Chondrocyte (in vitro differentiated cells): ENCODE measurements at places on chromosomes 12 and 14.

- DNase-seq = no peak
Measured at GRCh38 chr14:54814076-54814475, 88.5 kb downstream of the GCH1 start.

DNA sequence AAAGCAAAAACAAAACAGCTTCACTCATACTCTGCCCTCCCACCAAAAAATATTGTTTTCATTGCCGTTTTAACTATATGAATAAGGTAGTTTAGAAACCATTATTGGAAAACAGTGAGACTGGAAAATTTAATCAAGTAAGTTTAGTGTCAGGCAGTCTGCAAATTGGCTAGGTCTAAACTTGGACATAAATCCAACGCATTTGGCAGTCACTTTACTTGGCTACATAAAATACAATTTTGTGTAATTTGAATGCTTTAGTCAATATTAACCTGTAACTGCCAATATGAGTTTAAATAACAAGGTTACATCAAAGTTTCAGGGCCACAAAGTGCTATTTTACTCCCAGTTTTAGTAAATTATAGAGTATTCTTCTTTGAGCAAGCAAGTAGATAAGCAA lies 202.3 kb upstream of the SLC38A2 start:
- no peak for DNase-seq

- no peak for DNase-seq
Measured at GRCh38 chr12:25526778-25527177, 26.3 kb downstream of the LMNTD1 start.

- no peak for DNase-seq
Measured at GRCh38 chr14:74620923-74621322, 8.9 kb upstream of the LTBP2 start.

DNA sequence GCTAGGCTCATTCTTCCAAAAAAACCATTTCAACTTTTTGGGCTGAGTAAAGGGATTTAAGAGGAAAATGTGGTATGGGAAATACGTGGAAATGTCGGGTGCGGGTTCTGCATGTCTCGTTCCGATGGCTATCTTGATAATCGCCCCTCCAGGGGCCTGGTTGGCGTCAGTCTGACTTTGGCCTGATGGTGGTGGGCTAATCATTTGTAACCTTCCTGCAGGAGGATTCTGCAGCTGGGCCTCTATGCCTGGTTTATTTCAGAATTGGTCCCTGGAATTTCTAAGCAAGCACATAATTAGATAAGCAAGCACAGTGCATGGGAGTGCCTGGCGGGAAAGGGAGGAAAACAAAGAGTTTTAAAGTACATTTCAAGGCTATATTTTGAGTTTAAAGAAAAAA lies 14.8 kb upstream of the SLC4A8 start:
- no peak for DNase-seq

- no peak for DNase-seq
Measured at GRCh38 chr14:86050072-86050683, 520.2 kb downstream of the FLRT2 start.

DNA sequence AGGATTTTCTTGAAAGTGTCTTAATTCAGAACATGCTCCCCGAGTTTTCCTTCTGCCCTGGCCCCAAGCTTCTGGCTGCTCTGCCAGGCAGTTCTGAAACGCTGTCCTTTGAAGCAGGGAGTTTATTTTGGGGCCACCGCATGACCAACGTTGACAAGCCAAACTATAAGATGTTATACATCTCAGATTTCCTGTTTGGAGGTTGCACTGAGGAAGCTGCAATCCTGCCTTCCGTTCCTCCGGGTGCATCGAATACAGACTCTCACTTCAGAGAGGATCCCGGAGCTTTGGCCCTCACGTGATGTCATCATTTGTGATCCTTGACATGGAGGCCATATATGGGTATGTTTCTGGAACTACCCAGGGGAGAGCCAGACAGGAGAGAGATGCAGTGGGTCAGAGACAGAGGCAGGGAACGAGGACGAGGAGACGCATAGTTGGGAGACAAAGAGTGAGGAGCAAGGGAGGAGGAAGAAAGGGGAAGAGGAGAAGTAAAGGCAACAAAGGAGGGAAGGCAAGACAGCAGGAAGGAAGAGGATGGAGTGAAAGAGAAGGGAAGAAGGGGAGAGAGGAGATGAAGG lies at the start of gene ASB2:
TSS of gene ASB2 (minus strand) at position 94 of the 581 bp plus-strand sequence. CDS start 12,031 bp downstream, outside the sequence.
- DNase-seq = no peak

DNA sequence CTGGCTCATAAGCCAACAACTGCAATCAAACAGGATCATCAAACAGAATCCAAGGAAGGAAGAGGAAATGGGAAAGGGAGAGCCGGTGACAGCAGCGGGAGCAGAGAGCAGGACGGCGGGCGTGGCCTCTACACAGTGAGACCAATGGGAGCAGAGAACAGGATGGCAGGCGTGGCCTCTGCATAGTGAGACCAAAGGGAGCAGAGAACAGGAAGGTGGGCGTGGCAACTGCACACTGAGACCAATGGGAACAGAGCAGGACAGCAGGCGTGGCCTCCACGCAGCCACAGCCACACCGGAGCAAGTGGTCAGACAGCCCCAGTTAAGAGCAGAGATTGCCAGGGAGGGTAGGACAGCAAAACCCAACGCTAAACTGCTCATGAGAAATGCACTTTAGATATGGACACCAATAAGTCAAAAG lies 16.4 kb downstream of the LRCOL1 start:
- DNase-seq = peak; percentile 96

DNA sequence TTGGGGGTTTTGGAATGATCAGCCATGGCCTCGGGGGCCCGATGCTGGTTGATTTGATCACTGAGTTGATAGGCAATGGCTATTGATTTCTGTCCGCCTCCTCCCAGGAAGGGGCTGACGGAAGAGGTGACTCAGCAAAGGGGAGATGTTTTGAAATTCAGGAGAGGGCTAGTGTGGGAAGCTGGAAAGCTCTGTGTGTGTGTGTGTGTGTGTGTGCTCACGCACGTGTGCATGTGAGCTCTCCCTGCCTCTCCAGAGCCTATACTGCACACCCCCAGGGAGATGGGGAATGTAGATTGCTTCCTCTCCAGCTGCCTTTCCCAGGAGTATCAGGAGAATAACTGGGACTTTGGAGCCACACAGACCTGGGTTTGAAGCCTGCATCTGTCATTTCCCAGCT lies 184.9 kb upstream of the MYL2 start:
- no peak for DNase-seq
